GM18507 (cell line): ENCODE measurements at places on chromosomes 16 and 17.

GRCh38 chr16:88630941-88631340, 7.4 kb upstream of the IL17C start:
- no peak for DNase-seq

DNA sequence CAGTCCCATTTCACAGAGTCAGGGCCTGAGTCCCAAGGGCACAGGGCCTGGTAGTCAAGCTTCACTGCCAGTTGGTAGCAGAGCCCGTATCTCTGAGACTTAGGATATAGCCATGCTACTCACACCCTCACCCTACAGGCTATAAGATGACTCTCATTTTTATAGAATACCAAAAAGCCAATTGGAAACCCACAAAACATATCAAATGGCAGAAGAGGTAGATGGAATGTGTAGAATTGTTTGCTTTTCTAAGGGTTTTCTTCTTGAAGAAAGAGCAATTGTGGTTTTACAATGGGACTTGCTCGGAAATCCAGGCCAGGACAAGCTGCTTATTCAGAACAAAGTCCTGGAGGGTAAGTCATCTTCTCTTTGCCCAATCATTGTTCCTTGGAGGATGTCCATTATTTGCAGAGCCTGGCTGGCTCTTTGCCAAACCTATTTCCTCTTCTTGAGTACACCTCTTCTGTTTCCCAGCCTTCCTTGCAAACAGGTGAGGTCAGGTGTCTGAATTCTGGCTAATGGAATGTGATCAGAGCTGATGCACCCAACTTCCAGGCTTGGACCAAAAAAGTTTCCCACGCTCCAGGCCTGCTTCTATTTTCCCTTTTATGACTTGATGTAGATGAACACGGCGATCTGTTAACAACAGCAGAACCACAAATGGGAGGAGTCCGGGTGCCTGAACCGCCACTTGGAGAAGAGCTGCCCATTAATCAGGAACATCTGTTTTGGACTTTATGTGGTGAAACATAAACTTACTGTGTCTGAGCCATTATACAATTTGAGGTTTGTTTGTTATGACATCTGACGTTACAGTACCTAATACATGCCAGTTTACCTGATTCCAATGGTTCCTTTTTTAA, 16.9 kb upstream of the CCL22 start:
- no peak for DNase-seq

DNA sequence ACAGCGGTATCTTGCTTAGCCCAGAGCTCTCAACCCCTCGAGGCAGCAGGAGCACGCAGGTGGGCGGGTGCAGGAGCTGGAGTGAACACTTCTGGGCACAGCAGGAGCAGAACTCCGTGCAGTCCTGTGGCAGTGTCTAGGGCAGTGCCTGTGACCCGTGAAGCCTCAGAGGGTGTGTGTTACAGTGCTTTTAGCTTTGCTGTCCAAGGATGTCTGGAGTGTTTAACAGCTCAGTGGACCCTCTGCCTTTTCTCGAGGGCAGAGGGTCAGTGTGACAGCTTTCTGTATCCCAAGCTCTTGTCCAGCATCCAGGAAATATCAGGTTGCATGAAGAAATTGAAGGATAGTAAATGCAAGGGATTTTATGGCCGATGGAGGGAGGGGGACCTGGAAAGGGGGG, 16.4 kb upstream of the SSTR5 start:
- no peak for DNase-seq

- no peak for DNase-seq
Observed at GRCh38 chr17:5707482-5707881, 123.2 kb upstream of the NLRP1 start.

DNA sequence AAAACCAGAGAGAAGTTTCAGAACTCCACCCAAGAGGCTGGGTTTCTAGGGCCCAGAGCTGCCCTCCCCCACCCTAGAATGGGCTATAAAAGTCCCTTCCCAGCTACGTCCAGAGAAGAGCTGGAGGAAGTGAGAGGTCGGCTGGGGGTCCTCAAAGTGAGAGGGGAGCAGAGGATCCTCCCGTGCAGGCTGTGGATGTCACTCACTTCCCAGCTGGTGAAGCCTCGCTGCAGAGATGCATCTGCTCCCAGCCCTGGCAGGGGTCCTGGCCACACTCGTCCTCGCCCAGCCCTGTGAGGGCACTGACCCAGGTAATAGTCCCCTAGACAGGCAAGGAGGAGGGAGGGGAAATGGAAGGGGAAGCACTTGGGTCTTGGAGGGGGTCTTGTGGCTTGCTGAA, at the start of gene EPX:
TSS of gene EPX (plus strand) at position 115 of the 400 bp plus-strand sequence. CDS start at position 236, 121 bp downstream.
- DNase-seq: no peak

DNA sequence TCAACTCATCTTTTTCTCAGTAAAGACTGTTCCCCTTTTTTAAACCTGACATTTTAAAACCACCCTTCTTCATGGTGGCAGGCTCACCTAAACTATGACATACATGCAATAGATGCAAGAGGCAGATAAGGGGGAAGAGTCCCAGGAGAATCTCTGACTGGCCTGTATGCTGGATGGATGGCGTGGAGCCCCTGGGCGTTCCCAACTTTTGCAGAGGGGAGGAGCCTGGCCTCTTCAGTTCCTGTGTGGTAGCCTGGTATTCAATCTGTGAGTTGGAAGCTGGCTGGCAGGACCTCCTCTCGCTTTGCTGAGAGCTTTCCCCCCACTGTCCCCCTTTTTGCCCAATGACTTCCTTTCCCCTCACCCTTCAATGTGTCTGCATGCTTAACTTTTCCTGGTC, 217.6 kb upstream of the CA10 start:
- DNase-seq: no peak

DNA sequence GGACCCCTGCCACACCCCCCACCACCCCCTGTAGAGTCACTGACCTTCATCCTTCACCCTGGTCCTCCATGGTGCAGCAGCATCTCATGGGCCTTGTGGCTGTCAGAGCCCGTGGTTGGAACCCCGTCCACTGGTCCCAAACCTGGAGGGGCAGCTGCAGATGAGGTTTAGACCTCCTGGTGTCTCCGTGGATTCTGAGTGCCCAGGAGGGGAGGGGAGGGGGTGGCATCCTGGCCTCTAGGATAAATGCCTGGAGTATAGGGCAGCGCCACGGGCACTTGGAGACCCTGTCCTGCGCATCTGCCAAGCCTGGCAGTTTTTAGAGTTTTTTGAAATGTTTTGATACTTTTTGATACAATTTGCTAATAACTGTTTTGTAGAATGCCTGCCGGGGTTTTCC, 17.5 kb downstream of the KLHL36 start:
- no peak for DNase-seq

DNA sequence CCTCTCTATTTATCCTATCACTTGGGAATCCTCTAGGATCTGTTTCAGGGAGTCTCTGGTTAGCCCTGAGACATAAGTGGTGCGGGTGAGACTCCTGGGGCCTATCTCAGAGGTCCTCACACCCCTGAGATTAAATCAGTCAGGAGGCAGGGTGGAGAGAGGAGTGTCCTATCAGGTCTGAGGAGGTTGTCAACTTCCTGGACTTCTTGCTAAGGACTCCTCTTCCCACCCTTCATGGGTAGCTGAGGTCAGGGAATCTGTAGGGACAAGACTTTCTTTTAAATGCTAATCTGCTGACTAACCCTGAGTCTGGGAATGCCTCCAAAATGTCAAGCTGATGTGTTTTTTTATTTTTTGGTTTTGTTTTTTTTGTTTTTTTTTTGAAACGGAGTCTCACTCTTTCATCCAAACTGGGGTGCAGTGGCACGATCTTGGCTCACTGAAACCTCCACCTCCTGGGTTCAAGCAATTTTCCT, 6.6 kb upstream of the ARMC5 start:
- no peak for DNase-seq

- no peak for DNase-seq
Observed at GRCh38 chr17:13940858-13941665, 128.2 kb upstream of the COX10 start.

GRCh38 chr17:44273607-44274006, 5.7 kb upstream of the SLC4A1 start:
- DNase-seq: no peak

GRCh38 chr17:54992797-54993639, 24.5 kb downstream of the STXBP4 start:
- DNase-seq: no peak

GRCh38 chr16:51166091-51166490, 15.0 kb upstream of the SALL1 start:
- DNase-seq: no peak

- no peak for DNase-seq
Observed at GRCh38 chr16:87585442-87586200, 16.7 kb upstream of the JPH3 start.

DNA sequence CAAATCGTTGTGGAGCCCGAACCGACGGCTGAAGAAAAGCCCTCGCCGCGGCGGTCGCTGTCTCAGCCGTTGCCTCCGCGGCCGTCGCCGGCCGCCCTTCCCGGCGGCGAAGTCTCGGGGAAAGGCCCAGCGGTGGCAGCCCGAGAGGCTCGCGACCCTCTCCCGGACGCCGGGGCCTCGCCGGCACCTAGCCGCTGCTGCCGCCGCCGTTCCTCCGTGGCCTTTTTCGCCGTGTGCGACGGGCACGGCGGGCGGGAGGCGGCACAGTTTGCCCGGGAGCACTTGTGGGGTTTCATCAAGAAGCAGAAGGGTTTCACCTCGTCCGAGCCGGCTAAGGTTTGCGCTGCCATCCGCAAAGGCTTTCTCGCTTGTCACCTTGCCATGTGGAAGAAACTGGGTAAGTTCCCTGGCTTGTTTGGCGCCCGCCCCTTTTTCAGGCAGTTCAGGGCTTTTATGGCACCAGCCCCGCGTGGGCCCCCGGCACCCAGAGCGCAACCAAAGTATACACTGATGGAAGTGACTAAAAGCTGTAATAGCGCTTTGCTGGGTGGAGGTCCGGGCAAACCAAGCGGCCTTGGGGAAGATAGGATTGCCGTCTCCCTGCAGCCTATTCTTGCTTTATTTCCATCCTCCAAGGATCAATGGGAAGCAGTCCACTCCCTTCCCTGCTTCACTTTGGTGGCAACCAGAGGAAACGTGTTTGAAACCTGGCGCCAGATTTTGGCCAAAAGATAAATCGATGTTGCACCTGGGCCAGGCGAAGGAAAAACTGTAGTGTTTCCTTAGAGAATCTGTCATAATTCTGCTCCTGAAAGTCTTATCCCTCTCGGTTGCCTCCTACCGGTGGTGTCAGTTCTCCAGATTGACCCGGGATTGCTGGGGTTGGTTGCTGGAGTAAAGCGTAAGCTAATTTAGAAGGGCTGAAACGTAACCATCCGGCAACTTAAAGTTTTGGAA, 775 bp downstream of the PPM1D start:
- DNase-seq: no peak

GRCh38 chr17:29495011-29495410, 71.8 kb downstream of the ABHD15 start:
- DNase-seq: no peak

- DNase-seq: no peak
Observed at GRCh38 chr16:14475370-14476139, 154.5 kb downstream of the PARN start.

GRCh38 chr17:19537111-19537510, 3.5 kb downstream of the SLC47A1 start:
- no peak for DNase-seq

- no peak for DNase-seq
Observed at GRCh38 chr17:79832218-79833109, 6.8 kb downstream of the CBX4 start.

- no peak for DNase-seq
Observed at GRCh38 chr16:30557707-30557956, 542 bp downstream of the ZNF764 start.

DNA sequence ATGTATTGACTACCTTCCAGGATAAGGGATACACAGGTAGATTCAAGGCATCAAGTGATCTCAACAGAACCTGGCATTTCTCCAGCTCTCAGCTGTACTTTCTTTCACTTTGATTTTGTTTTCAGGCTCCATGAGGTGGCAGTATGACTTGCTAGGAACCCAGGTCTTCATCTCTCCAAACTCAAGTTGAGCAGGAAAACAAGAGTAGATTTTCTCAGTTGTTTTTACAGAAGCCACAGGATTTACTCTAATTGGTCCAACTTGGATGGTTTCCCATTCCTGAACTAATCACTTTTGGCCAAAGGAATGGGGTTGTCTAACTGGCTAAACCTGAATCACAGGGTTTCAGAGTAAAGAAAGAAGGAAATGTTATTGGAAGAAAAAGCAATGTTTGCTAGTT, 146.6 kb downstream of the TRIM37 start:
- DNase-seq: peak; percentile 12

DNA sequence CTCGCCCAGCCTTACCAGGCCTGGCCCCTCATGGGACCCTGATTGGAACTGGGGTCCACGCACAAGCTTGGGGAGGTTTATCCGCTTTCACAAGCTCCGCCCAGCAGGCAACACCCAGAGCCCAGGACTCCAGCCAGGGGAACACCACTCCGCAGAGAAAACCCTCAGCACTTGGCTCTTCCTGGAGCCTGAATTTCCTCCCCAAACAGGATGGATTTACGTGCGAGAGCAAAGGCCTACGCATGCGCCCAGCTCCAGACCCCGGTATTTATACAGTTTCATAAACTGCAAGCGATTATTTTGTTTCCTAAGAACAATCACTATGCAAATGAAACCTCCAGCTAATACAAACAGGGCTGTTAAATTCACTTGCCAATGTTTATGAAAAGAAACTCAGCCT, 22.8 kb downstream of the ZNF423 start:
- no peak for DNase-seq

DNA sequence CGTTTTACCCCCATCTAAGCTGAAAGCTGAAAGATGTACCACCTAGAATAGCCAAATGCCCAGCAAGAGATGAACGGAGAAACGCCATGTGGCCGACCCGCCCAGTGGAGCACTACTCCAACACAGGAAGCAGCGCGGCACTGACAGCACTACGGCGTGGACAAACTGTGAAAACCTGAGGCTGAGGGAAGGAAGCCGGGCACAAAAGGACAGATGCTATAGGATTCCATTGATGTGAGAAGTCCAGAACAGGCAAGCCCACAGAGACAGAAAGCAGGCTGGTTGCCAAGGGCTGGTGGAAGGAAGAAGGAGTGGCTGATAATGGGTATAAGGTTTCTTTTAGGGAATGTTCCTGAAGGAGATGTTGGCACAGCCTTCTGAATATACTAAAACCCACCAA, 29.4 kb upstream of the SLC38A8 start:
- no peak for DNase-seq

GRCh38 chr17:78763561-78763960, 18.5 kb downstream of the CYTH1 start:
- no peak for DNase-seq

GRCh38 chr17:57612202-57613071, 132.7 kb downstream of the CCDC182 start:
- DNase-seq: no peak

DNA sequence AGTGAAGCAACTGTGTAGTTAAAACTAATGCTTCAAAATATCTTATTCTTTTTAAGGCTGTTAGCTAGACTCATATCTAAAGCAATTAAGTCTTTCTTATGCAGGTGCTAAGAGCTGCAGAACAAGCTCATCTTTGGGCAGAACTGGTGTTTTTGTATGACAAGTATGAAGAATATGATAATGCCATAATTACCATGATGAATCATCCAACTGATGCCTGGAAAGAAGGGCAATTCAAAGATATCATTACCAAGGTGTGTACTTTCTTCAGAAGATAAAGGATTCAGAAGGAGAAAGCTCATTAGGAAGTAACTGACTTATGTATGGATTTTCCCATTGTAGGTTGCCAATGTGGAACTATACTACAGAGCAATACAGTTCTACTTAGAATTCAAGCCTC, 23.9 kb downstream of the PTRH2 start:
- DNase-seq: no peak

GRCh38 chr17:21034340-21035235, 8.2 kb downstream of the USP22 start:
- no peak for DNase-seq
